Activated naive CD4-positive, alpha-beta T cell treated with anti-CD3 and anti-CD28 coated beads, Interleukin-2, amount 50 U/mL, for 72 hours (primary cell): ENCODE measurements at places on chromosomes 1 and 21.

GRCh38 chr1:204959836-204960235, 83.2 kb upstream of the CNTN2 start:
- no peak for DNase-seq

DNA sequence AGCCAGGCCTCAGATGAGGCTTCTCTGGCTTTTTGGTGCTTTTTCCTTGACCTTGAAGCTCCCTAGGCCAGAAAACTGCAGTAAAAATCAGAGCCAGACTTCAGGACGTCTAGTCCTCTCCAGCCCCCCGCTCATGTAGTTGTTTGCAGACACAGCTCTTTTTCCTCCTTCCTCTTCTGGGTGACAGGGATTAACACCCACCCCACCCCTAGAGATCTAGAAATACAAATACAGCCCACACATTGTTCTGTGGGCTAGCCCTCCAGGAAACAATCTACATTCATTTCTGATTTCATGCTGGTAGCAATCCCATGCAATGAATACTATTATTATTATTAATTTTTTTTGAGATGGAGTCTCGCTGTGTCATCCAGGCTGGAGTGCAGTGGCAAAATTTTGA, 9.9 kb upstream of the CLSTN1 start:
- DNase-seq, result no peak

DNA sequence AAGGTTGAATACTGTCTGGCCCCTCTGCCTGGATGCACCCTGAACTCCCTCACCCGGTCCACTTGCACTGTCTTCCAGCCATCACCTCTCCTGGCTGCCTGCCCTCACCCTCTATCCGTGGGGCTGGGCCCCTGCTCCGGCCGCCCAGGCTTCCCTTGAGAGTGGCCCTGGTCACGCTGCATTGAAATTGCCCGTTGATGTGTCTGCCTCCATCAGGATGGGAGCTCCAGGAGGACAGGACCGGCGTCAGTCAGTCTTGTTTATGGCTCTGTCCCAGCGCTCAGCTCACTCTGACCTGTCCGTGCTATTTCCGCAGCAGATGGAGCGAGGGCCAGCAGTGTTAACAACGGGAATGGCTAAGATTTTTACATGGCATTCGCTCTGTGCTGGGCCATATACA, 34.9 kb downstream of the FOXO6 start:
- no peak for DNase-seq

DNA sequence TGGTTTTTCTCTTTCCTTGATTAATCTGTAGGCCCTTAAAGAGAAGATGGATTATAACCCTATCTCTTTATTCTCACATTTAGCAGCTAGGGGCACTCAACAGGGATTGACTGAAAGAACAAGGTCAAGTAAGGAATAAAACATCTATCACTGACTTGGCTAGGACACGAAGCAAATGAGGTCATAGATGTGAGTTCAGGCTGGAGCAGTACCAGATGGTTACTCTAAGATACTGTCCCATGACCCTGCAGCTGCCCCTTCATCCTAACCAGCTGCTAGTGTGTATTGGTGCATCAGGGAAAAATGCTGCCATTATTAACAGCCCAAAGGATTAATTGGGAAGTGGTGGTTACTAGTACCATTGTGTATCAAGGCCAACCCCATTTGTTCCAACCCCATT, 221.9 kb downstream of the CTH start:
- DNase-seq, result no peak

DNA sequence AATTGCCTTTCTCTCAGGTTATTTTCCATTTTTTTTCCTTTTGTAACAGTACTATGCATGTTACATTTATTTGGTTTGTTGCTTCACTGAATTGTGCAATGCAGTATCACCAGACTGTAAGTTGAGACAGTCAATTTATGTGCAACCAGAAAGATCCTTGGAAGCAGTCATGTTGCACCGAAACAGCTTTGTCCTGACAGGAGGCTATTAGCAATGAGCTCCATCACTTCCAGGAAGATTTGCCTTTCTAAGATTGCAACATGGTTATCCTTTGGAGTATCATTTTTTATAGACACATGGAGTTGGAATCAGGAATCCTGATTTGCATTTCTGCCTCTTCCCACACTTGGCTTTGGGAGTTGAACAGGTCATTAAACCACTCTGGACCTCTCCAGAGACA, 84.5 kb upstream of the ST6GALNAC5 start:
- DNase-seq, result no peak

GRCh38 chr21:36113647-36114428, 21.0 kb upstream of the CBR3 start:
- DNase-seq, result no peak

- DNase-seq, result no peak
Observed at GRCh38 chr1:22043198-22043769, 9.2 kb upstream of the CDC42 start.

DNA sequence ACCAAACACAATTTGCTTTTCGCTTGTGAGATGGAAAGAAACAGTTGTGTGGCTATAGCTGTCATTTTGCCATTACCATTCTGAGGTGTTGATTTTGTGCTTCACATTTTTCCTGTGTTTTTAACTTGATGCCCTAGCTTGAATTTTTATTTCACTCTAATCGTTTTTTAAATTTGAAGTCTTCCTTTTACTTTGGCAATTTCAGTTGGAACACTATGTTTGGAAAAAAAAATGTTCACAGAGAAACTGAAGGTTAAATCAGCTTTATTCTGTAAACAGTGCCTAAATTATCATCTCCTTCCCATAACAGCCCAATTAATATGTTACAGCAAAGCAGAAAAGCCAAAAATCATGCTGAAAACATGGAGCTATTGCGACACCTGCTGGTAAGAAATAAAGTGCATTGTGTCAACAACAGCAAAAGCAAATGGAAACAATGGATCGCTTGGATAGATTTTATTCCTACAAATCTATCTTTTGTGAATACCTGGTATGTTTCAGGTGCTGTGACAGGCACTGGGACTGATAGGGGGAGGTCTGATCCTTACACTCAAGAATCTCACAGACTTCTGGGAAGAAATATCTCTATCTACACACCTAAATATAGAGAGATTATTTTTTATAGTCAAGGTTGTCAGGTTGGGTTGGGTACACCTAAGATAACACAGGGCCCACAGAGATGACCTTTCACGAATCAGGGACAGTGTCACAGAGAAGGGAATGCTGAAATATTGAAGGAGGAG, 16.2 kb upstream of the ERICH3 start:
- peak; percentile 56 for DNase-seq

DNA sequence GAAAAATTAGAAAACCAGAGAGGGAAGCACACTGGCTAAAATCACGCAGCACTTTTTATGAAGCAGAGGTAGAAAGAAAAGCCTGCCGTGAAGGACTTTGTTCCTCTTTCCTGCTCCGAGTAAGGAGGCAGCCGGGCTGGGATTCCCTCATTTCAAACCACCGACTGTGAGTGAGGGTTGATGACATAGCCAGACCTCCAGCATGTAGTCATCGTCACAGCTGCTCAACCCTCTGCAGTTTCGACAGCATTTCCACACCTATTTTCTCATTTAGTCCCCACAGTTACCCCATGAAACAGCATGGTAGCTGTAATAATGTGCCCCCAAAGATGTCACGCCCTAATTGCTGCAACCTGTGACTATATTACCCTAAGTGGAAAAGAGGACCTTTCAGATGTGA, 35.3 kb downstream of the FCRL5 start:
- no peak for DNase-seq

DNA sequence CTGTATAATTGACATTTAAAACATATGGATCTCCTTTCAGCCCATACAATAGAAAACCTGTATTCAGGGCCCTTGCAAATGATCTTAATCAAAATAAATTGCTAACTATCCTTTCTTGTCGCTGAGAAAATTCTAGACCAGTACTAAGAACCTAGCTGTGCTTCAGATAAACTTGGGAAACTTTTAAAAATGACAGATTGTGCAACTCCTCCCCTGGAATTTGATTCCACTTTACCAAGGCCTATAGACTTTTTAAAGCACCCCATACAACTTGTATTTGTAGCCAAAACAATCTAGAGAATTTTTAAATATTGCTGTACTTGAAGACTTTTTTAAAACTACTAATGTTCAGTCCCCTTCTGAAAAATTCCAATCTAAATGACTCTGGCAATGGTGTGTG, 51.6 kb downstream of the ZNF644 start:
- DNase-seq, result no peak

DNA sequence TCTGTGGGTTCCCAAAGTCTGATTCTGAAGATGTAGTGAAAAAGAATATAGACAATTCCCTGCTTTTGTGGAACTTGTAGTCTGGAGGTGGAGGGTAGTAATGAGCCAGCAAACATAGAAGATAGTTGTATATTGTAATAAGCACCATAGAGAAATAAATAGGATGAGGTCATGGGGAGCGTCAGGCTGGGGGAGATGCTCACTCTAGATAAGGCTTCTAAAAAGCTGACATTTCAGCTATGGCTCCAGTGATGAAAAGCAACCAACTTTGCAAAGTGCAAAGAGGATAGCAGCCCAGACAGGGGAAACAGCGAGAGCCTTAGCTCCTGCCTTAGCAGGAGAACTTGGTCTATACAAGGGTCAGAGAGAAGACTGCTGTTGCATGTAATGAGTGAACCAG, 98.0 kb upstream of the RALGPS2 start:
- no peak for DNase-seq

GRCh38 chr1:159799446-159799985, 2.6 kb upstream of the FCRL6 start:
- no peak for DNase-seq

GRCh38 chr1:111471012-111471411, 2.8 kb upstream of the C1orf162 start:
- no peak for DNase-seq

DNA sequence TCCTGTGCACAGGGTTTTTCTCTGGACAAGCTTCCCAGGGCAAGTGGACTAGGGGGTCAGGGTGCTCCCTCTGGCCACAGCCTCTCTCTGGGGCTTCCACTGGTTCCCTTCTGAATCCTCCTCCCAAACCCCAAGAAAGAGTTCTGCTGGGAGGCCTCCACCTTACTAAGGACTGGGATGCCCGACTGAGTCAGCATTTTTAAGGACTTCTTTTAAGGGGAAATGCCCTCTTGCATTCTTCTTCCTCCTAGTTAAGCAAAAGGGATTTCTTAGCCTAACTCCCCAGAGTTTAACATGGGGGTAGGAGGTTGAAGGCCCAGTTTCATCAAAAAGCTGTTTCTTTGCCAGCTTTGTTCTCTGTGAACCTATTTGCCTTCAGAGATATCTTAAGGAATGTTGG, 99.7 kb upstream of the KRTAP19-8 start:
- no peak for DNase-seq

DNA sequence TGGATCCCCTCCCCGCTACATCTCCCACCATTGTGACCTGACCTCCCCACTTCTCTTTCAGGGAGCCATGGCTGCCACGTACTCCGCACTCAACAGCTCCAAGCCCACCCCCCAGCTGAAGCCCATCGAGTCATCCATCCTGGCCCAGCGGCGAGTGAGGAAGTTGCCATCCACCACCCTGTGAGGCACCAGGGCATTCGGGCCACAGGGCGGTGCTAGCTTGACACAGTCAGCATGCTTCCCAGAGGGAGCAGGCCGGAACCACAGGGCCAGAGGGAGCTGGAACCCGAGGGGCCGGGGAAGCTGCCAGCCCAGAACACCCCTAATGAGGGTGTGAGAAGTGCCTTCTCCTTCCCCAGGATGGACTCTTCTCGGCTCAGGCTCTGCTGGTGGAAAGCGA, 44.5 kb downstream of the RPS6KA1 start:
- DNase-seq, result no peak

DNA sequence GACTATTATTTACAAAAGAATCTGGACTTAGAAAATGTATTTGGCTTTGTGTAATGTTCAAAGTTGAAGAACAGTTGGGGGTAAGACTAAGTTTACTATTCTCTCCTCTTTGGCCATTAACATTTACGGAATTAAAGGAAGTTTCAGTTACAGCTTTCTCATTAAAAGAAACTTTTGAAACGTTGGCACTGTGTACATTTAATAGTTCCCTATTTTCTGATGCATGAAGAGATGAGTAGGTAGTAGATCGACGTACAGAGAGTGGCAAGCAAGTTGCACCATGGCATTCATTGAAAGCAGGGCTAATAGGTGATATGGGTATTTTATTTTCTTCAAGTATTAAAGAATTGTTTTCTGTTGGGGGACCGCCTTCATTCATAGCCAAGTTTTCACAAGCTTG, 3.2 kb downstream of the ASPM start:
- DNase-seq, result no peak

- no peak for DNase-seq
Observed at GRCh38 chr21:39863111-39863510, 4.1 kb upstream of the PCP4 start.

DNA sequence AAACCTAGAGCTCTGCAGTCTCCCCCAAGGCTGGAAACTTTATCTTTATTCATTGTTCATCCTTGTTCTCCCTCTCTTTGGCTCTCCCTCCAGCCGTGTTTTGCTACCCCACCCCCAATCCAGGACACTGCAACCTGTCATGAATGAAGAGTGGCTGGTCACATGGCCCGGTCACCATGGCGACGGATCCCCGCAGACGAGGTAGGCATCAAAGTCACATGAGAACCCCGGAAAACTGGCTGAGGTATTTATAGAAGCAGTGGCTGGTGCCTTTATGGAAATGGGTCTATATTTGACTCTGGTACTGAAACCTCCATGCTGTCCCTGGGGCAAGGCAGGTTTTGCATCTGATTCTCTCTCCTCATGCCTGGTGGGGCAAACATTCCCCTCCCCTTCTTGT, 13.4 kb upstream of the SLC6A17 start:
- DNase-seq, result peak; percentile 12

DNA sequence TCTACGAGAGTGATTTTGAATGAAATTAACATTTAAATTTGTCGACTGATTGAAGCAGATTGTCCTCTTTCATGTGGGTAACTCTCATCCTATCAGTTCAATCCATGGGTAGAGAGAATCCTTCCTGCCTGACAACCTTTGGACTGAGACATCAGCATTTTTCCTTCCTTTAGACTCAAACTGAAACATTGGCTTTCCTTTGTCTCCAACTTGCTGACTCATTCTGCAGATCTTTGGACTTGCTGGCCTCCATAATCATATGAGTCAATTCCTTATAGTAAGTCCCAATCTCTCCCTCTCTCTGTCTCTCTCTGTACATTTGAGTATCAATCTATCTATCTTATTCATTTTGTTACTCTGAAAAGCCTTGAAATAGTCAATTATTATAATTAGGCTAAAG, 416.7 kb downstream of the LRRIQ3 start:
- no peak for DNase-seq

DNA sequence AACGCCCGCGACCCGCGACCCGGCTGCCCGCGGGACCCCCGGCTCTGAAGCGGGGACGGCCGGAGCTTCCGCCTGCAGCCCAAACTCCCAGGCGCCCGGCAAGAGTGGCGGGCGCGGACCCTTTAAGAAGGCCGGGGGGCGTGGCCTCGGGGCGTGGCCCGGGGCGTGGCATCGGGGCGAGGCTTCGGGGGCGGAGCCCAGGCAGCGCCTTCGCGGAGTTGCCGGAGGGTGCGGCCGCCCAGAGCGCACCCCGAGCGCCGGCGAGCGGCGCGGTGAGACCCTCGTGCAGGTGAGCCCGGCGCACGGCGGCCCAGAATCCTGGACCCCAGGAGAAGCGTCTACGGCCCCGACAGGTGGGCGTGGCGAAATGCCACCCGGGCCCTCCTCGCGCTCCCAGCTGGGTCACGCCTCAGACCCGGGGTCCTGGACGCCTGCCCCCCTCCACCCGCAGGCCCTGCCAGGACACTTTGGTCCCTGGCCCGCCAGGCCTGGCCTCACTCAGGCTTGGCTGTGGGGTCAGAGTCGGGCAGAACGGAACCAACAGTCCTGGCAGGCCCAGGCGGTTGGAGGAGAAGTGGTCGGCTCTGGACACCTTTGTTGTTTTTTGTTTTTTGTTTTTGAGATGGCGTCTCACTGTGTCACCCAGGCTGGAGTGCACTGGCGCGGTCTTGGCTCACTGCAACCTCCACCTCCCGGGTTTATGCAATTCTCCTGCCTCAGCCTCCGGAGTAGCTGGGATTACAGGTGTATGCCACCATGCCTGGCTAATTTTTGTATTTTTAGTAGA, 14.4 kb downstream of the RNF223 start:
- DNase-seq, result peak; percentile 79

- no peak for DNase-seq
Observed at GRCh38 chr1:165073185-165074007, 283.1 kb downstream of the LMX1A start.
